Stomach (tissue), 19 donors: ENCODE measurements at places on chromosomes 1 and 21. TPM values are rescaled to one million over a fixed set of nuclear protein-coding genes. Genes with fewer than 3 reads are reported as not detected.
A peak's percentile ranks its signal among the peaks of the same experiment; 100 is the strongest.

DNA sequence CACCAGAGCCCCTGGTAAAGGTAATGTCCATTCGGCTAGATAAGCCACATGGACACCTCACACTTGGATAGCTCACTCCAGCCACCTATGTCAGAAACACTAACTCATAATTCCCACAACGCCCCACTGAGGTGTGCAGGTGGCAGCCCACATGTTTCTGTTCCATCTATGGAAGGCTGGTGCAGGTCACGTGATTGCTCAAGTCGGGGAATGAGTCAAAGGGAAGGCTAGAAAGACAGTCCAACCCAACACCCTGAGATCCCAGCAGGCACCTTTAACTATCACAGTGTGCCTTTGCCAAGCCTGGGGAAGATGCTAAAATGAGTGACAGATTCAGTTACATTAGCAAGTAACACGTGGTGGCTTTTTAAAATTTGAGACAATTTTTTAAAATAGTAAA is 45.3 kb upstream of the KCNE1 start:
- DNase-seq = no peak

Gene KRTAP11-1
- not detected for total RNA-seq

DNA sequence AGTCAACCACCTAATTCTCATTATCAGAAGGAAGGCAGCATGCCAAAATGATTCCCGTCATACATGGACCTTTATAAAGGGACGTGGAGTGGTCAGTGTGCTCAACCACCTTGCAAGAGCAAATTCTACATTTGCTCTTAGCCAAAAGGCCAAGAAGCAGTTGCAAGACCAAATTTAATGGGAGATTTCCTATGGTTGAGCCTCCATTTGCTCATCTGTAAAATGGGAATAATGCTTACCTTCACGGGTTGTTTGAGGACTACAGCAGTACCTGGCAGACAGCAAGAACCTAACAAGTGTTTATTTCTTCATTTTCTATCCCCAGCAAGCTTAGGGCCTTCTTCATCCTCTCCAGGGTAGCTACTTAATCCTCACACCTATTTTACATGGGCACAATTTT is 17.4 kb upstream of the PADI4 start:
- DNase-seq = no peak

Gene OR10J1
- not detected for total RNA-seq

GRCh38 chr1:119768778-119769177 is at the start of gene HMGCS2:
HMGCS2 (minus strand) TSS chr1:119768905; CDS start chr1:119768844, 61 bp downstream.
- DNase-seq = peak; percentile 87

GRCh38 chr1:27832762-27833161 is 2.2 kb downstream of the PPP1R8 start:
- no peak for DNase-seq
